Smooth muscle cell of the umbilical artery (primary cell): ENCODE measurements at places on chromosomes 3 and 15. TPM values are rescaled to one million over a fixed set of nuclear protein-coding genes. Genes with fewer than 3 reads are reported as not detected.

FEZF2 gene
- total RNA-seq = not detected in 2 replicates

HRG gene
- not detected in 2 replicates for total RNA-seq

NANOGP8 gene
- not detected in 2 replicates for total RNA-seq

H1-8 gene
- total RNA-seq = not detected in 2 replicates

ADPRH gene
- 1.8 and 6.1 TPM in 2 replicates for total RNA-seq

ROBO2 gene
- total RNA-seq = 2.4 and 2.8 TPM in 2 replicates

KBTBD8 gene
- 1.2 and 2.9 TPM in 2 replicates for total RNA-seq
